Activated CD4-positive, alpha-beta memory T cell treated with anti-CD3 and anti-CD28 coated beads for 36 hours (primary cell): ENCODE measurements at places on chromosomes 16 and 17.

DNA sequence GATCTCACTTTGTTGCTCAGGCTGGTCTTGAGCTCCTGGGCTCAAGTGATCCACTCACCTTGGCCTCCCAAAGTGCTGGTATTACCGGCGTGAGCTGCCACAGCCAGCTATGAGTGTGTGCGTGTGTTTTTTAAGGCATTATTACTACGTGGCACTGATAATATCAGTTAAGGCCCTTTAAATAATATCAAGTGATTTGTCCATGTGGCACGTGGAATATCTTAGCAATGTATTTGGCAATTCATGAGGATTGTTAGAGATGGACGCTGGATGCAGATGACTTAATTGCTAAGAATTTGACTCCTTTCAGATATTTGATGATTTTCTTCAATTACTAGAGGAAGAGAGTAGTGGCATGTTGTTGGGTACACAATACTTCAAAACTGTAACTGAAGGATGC lies 25.5 kb upstream of the PMP22 start:
- peaks cover 21% of the 10 kb centered on the region for H3K27me3 ChIP-seq
- no peaks in the 10 kb centered on the region for H3K36me3 ChIP-seq
- no peak overlapping the region for H3K27ac ChIP-seq
- no peak overlapping the region for H3K4me3 ChIP-seq
- no peak for DNase-seq

- DNase-seq: no peak
- H3K4me3 ChIP-seq: no peak overlapping the region
- no peaks in the 10 kb centered on the region for H3K4me1 ChIP-seq
These were observed 166.2 kb downstream of the SEC14L1 start for GRCh38 chr17:77306790-77307478.

- H3K27me3 ChIP-seq: no peaks in the 10 kb centered on the region
- H3K27ac ChIP-seq: peak overlapping the region; percentile 84
- no peaks in the 10 kb centered on the region for H3K36me3 ChIP-seq
- DNase-seq: peak; percentile 69
- peaks cover 87% of the 10 kb centered on the region for H3K4me1 ChIP-seq
These were observed 292.8 kb downstream of the SEC14L1 start for GRCh38 chr17:77433385-77434135.

GRCh38 chr16:59593194-59593661 lies 859.1 kb upstream of the GOT2 start:
- H3K4me3 ChIP-seq: no peak overlapping the region
- no peaks in the 10 kb centered on the region for H3K4me1 ChIP-seq
- H3K27me3 ChIP-seq: no peaks in the 10 kb centered on the region
- no peak for DNase-seq

GRCh38 chr17:82936768-82937171 lies 96.9 kb upstream of the ZNF750 start:
- no peak for DNase-seq
- H3K4me3 ChIP-seq: no peak overlapping the region

DNA sequence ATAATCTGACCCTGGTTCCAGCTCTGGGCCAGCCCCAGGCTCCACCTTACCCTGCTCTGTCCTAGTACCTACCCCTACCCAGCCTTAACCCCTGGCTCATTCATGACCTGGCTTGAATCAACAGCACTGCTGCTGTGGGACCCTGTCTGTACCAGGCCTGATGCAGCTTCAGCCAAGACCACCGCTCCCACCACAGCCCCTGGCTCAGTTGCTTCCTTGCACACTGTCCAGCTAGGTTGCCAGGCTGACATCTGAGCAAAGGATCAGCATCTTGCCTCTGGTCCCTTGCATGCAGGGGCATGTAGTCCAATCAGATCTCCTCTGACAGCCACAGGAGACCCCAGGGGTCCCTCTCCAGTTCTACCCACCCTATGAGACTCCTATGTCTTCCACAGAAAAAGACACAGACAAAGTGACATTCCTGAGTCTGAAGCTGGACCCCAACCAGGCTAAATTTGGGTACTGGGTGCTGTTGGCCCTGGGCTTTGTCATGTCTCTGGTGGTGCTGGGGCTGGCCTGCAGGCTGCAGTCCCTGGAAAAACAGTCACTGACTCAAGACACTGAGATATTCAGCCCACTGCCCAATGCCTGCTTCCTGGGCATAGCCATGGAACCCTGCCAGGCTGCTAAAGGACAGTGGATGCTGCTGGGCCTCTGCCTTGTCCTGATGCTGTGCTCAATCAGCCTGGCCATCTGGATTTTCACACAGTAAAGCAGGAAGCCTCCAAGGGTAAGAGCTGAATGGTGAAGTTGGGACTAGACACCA lies 3.9 kb upstream of the KCNH6 start:
- no peak overlapping the region for H3K27ac ChIP-seq
- H3K36me3 ChIP-seq: no peaks in the 10 kb centered on the region
- no peak overlapping the region for H3K4me3 ChIP-seq
- H3K27me3 ChIP-seq: peaks cover 13% of the 10 kb centered on the region

GRCh38 chr17:69524854-69525253 lies 110.4 kb downstream of the MAP2K6 start:
- H3K27me3 ChIP-seq: no peaks in the 10 kb centered on the region
- H3K27ac ChIP-seq: no peak overlapping the region
- H3K4me1 ChIP-seq: no peaks in the 10 kb centered on the region

DNA sequence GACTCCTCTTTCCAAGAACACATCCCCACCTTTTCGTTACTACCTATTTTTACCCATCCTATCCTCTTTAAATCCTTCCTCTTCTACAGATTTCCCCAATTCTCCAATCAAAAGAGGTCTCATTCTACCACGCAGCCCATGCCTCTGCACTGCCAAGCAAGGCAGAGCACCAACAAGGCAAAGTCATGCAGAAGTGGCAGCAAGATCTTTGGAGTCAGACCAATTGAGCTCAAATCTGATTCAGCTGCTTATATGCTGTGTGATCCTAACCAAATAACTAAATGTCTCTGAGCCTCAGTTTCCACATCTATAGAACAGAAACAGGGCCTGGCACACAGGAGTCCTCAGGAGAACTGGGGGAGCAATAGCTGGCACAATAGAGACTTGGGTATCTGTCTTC lies 41.0 kb downstream of the TOM1L2 start:
- no peak for DNase-seq
- no peaks in the 10 kb centered on the region for H3K36me3 ChIP-seq
- no peaks in the 10 kb centered on the region for H3K27me3 ChIP-seq
- H3K4me1 ChIP-seq: peaks cover 25% of the 10 kb centered on the region
- no peak overlapping the region for H3K4me3 ChIP-seq
- H3K27ac ChIP-seq: no peak overlapping the region

- no peak overlapping the region for H3K27ac ChIP-seq
- H3K36me3 ChIP-seq: peaks cover 11% of the 10 kb centered on the region
- DNase-seq: peak; percentile 62
- H3K27me3 ChIP-seq: no peaks in the 10 kb centered on the region
These were observed 713 bp downstream of the COX11 start for GRCh38 chr17:54967621-54968261.

- peaks cover 44% of the 10 kb centered on the region for H3K4me1 ChIP-seq
- no peaks in the 10 kb centered on the region for H3K36me3 ChIP-seq
- DNase-seq: peak; percentile 37
- H3K27ac ChIP-seq: no peak overlapping the region
- H3K27me3 ChIP-seq: no peaks in the 10 kb centered on the region
These were observed 88.8 kb upstream of the TNRC6C start for GRCh38 chr17:77869665-77870132.

GRCh38 chr17:29909236-29910003 lies 20.6 kb downstream of the SSH2 start:
- H3K4me3 ChIP-seq: no peak overlapping the region
- peaks cover 18% of the 10 kb centered on the region for H3K36me3 ChIP-seq
- H3K27ac ChIP-seq: no peak overlapping the region
- H3K4me1 ChIP-seq: peaks cover 23% of the 10 kb centered on the region
- H3K27me3 ChIP-seq: no peaks in the 10 kb centered on the region
- no peak for DNase-seq

GRCh38 chr16:65227150-65227835 lies 105.4 kb upstream of the CDH11 start:
- H3K4me1 ChIP-seq: no peaks in the 10 kb centered on the region
- H3K4me3 ChIP-seq: no peak overlapping the region

DNA sequence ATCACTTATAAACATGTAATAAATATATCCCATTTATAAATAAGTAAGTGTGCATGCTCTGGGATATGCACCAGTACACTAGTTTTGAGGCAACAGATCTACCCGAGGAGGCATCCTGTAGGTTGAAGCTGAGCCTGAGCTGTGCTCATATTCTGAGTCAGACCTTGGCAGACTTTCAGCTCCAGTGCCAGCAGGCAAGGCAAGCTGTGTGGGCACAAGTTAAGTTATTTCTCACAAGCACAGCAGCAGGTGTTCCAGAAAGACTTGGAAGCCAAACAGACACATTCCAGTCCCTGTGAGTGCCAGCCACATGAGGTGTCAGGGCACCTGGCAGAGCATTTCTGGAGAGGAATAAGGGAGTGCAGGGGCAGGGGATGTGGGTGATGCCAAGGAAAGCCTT lies 1.3 kb upstream of the CLEC19A start:
- DNase-seq: peak; percentile 40
- no peaks in the 10 kb centered on the region for H3K36me3 ChIP-seq
- H3K27me3 ChIP-seq: peaks cover 13% of the 10 kb centered on the region

DNA sequence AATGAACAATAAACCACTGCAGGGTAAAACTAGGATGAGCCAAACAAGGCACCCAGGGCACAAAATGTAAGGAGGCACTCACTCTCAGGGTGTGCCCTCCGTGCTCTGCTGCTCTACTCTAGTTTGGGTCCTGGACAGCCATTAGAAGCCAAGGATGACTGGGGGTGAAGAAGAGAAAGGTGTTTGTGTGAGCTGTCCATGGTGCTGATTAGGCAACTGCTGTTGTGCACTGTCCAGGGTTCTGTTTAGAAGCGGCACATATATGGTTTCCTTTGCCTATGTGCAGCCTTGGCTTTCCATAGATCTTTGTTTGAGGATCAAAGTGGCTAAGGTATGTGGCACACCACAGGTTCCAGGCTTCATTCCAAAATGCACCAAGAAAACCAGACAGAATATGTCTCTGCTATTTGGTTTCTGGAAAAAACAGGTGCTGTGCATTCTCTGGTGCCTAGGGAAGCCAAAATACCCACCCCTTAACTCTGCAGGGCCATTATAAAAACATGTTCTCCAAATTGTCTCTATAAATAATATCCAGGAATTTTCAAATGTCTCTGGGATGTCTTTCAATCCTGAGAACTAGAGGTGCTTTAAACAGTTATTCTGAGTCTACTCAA lies 123.5 kb downstream of the CBLN1 start:
- DNase-seq: peak; percentile 12
- no peaks in the 10 kb centered on the region for H3K27me3 ChIP-seq
- no peak overlapping the region for H3K4me3 ChIP-seq
- H3K4me1 ChIP-seq: no peaks in the 10 kb centered on the region
- H3K36me3 ChIP-seq: no peaks in the 10 kb centered on the region

DNA sequence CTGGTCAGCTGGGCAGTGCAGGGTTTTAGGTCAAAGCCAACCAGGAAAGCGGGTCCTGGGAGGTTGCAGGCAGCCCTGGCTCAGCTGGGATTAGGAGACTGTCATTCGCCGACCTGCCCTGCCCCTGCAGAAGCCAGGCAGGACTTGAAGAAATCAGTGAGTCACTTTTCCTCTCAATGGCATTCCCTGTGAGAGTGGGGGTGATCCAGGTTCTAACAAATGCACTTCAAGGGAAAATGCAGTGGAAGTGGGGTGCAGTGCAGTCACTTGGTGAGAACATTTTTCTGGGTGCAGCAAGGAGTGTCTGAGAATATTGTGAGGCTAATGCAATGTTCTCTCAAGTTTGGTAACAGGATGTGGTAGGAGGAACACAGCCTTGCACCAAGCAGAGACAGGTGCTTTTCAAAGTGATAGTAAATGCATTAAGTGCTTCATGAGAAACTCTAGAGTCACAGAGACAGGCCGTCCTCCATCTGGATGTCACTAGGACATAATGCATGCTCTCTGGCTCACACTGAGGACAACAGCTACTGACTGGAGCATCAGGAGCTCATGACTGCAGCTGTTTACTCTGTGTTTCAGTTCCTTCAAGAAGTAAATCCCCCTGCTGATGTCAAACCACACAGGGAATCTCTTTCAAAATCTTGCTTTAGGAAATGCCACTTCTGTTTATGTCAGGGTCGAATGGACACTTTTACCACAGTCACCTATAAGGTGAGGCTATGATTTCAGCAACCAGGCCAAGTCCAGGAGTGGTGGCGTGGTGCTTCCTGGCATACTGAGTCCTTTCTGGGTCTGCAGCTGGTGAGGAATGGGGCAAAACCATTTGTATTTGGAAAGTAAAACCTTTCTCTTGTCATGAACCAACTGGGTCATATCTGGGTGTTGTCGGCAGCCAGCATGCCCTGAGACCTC lies 16.7 kb downstream of the CDK5R1 start:
- peaks cover 66% of the 10 kb centered on the region for H3K4me1 ChIP-seq
- H3K36me3 ChIP-seq: no peaks in the 10 kb centered on the region
- peak overlapping the region; percentile 95 for H3K27ac ChIP-seq

GRCh38 chr17:37179893-37180292 lies 195.9 kb upstream of the C17orf78 start:
- H3K4me1 ChIP-seq: no peaks in the 10 kb centered on the region
- DNase-seq: no peak
- H3K27me3 ChIP-seq: no peaks in the 10 kb centered on the region
- peaks cover 39% of the 10 kb centered on the region for H3K36me3 ChIP-seq
- no peak overlapping the region for H3K27ac ChIP-seq

- peaks cover 10% of the 10 kb centered on the region for H3K4me1 ChIP-seq
- no peak for DNase-seq
- no peaks in the 10 kb centered on the region for H3K36me3 ChIP-seq
These were observed 23.3 kb upstream of the GRB2 start for GRCh38 chr17:75428543-75429469.

DNA sequence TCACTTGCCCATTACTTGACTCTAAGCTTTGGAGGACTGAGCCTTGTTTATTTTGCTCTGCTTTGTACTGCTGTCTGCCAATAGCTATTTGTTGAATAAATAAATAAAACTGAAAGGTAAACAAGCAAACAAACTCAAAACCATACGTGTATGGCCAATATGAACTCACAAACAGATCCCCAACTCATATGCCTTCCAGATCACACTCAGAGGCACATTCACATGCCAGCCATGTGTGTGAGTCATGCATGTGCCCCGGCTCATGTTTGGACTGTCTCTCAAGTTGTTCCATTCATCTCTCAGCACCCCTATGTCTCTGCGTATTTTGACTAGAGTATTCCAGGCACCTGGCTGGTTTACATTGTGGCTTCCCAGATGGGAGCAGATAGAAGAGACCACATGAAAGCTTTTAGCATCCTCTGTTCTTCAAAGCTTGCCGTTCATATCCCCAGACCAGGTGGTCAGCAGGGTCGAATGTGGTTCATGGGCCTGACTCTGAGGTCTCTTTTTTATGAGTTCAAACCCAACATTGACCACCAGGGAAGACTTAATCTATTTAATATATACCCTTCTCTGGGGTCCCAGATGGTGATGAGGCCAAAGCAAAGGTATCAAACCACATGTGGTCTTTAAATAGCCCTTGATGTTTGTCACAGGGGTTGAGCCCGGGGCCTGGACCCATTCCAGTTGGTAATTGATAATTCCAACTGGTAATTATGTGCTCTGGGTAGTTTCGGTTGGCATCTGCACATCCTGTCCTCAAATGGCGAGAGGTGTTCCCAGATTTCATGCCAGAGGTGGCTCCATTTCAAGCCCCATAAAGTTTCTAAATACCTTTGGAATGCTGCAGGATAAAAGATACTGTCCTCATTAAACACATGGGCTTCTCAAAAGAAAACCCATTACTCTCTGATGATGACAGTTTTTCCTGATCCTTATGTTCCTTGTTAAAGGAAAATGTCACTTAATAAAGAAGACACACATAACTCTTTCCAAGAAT lies 287.3 kb upstream of the MAF start:
- no peak overlapping the region for H3K4me3 ChIP-seq
- H3K4me1 ChIP-seq: no peaks in the 10 kb centered on the region
- H3K36me3 ChIP-seq: no peaks in the 10 kb centered on the region
- H3K27ac ChIP-seq: no peak overlapping the region
- no peaks in the 10 kb centered on the region for H3K27me3 ChIP-seq
- DNase-seq: no peak
